Body of pancreas (tissue), 4 donors: ENCODE measurements at places on chromosomes 16 and 17. TPM values are rescaled to one million over a fixed set of nuclear protein-coding genes. Genes with fewer than 3 reads are reported as not detected.
A peak's percentile ranks its signal among the peaks of the same experiment; 100 is the strongest.

- no peak for DNase-seq
- H3K4me1 ChIP-seq = peaks cover 71% of the 10 kb centered on the region
- H3K36me3 ChIP-seq = peaks cover 9% of the 10 kb centered on the region
- H3K27me3 ChIP-seq = no peaks in the 10 kb centered on the region
Observed at GRCh38 chr16:3027489-3027795, 3.6 kb downstream of the THOC6 start.

DNA sequence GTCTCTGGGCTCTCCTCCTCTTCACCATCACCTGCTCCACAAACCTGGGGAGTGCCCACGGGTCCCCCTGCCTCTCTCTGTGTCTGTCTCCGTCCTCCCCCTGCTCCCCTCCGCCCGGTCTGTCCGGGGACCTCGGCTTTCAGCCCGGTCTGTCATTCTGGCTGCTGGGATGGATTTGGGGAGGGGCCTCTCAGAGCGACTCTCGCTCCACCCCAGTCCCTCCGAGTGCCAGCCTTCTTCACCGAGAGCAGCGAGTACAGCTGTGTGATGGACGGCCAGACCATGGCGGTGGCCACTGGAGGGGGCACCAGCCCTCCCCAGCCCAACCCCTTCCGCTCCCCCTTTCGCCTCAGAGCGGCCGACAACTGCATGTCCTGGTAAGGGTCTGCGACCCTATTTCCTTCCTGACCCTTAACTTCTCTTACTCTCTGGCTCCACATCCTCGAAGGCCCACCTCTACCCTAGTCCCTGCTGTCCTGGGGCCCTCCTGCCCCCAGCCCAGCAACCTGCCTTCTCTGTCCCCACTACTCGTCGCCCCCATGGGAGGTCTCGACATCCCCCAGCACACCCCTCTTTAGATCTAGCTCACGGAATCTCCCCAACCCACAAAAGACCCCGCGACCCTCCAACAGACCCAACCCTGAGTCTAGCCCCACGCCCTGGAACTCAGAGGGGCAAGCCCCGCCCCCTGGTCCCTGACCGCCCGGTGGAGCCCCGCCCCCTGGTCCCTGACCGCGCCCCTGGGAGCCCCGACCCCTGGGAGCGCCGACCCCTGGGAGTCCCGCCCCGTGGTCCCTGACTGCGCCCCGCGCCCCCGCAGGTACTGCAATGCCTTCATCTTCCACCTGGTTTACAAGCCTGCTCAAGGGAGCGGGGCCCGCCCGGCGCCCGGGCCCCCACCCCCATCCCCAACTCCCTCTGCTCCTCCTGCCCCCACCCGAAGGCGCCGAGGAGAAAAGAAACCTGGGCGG, 5.6 kb upstream of the CXCL16 start:
- H3K4me3 ChIP-seq = no peak overlapping the region
- H3K36me3 ChIP-seq = no peaks in the 10 kb centered on the region
- H3K27me3 ChIP-seq = peaks cover 23% of the 10 kb centered on the region
- no peak for DNase-seq

CRHR1 gene
- total RNA-seq = not detected

KRT33B gene
- not detected for total RNA-seq

DNA sequence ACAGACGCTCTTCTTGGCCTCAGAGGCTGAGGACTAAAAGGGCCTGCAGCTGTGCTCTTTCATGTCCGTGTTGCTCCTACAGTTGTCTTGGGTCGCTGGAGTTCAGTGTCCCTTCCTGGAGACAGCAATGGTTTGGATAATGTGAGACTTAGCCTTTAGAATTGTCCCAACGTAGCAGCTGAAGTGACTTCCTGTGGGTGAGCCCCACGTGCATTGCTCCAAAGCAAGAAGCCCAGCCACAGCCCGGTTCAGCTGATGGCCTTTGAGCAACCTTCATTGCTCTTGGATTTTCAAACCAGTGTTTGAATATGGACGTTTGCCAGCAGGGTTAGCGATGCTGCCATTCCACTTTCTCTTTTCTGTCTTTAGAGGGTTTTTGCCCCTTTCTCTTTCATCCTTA, 19.7 kb downstream of the TMEM11 start:
- peaks cover 3% of the 10 kb centered on the region for H3K36me3 ChIP-seq
- no peaks in the 10 kb centered on the region for H3K27me3 ChIP-seq
- no peak for DNase-seq

TBC1D3B gene
- total RNA-seq = not detected

XPO6 gene
- 54.7 TPM for total RNA-seq

DNA sequence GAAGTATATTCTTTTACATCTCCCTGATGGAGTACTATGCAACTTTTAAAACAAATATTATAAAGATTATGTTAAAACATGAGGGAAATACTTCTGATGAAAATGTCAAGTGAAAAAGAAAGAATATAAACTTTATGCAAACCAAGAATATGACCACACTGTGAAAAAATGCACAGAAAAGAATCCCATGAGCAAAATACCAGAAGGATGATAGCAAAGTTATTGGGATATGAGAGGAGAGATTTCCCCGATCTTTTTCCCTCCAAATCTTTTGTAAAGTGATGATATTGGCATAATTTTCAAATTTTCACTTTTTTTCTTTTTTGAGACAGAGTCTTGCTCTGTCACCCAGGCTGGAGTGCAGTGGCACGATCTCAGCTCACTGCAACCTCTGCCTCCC, 36.6 kb upstream of the SMURF2 start:
- DNase-seq = no peak
- no peaks in the 10 kb centered on the region for H3K27me3 ChIP-seq
- no peaks in the 10 kb centered on the region for H3K36me3 ChIP-seq

GRCh38 chr17:75265614-75266315, 4.1 kb downstream of the MRPS7 start:
- no peak for DNase-seq
- no peak overlapping the region for H3K27ac ChIP-seq
- H3K4me1 ChIP-seq = peaks cover 15% of the 10 kb centered on the region

MYCBPAP gene
- total RNA-seq = not detected

TM4SF5 gene
- total RNA-seq = 1.8 TPM

GRCh38 chr16:30602616-30603277, 7.4 kb downstream of the ZNF689 start:
- DNase-seq = peak; percentile 19
- H3K4me3 ChIP-seq = no peak overlapping the region
- H3K4me1 ChIP-seq = no peaks in the 10 kb centered on the region
- H3K36me3 ChIP-seq = peaks cover 8% of the 10 kb centered on the region

GRCh38 chr17:1908699-1909309, 79.0 kb downstream of the RPA1 start:
- no peak overlapping the region for H3K27ac ChIP-seq
- H3K4me3 ChIP-seq = no peak overlapping the region
- no peaks in the 10 kb centered on the region for H3K36me3 ChIP-seq
- peaks cover 11% of the 10 kb centered on the region for H3K4me1 ChIP-seq
- DNase-seq = peak; percentile 83

ARL5C gene
- not detected for total RNA-seq

GRCh38 chr17:48513097-48513496, 17.7 kb downstream of the HOXB1 start:
- no peaks in the 10 kb centered on the region for H3K4me1 ChIP-seq
- H3K36me3 ChIP-seq = no peaks in the 10 kb centered on the region
- DNase-seq = no peak
- no peaks in the 10 kb centered on the region for H3K27me3 ChIP-seq

RGS9 gene
- total RNA-seq = 4.4 TPM

PTX4 gene
- total RNA-seq = not detected

MYL4 gene
- total RNA-seq = not detected

DNA sequence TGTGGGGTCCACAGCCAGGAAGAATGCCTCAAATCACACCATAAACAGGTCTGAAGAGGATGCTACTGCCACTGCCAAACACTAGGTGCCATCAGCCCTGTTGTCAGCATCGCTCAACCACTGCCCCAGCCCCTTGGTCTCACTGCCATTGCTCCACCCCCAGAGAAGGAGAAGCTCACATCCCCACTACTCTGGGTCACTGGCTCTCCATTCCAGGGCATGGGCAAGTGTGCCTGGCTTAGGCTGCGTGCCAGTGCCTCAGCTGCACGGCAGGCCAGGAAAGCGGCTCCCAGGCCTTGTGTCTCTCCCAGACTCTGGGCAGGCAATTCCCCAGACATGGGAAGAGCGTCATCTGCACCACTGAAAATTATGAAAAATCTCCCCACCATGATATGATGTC, 1.2 kb upstream of the IGSF6 start:
- peak; percentile 70 for DNase-seq
- H3K27ac ChIP-seq = no peak overlapping the region
- no peak overlapping the region for H3K4me3 ChIP-seq
- peaks cover 21% of the 10 kb centered on the region for H3K4me1 ChIP-seq
- H3K27me3 ChIP-seq = no peaks in the 10 kb centered on the region
- no peaks in the 10 kb centered on the region for H3K36me3 ChIP-seq

DNA sequence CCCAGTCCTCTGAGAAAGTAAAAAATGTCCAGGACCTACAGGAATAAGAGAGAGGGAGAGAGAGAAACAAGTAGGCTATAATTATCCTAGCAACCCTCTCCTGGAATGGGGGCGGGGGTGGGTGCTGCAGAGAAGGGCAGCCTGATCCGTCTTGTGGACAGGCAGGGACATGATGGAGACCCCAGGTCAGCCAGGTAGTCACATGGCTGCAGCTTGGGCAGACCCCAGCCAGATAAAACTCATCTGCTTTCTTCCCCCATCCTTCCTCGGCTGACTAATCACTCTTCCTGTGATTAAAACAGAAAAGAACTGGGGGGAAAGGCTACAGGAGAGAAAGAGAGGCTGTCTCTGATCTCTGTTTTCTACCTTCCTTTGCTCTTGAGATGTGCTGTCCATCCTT, 32.6 kb downstream of the COPZ2 start:
- DNase-seq = no peak
- H3K4me3 ChIP-seq = no peak overlapping the region
- no peaks in the 10 kb centered on the region for H3K36me3 ChIP-seq
- no peaks in the 10 kb centered on the region for H3K27me3 ChIP-seq
- H3K27ac ChIP-seq = no peak overlapping the region

CTRB2 gene
- 32,261 TPM for total RNA-seq

GRCh38 chr17:47315451-47316266, 8.1 kb upstream of the EFCAB13 start:
- no peak overlapping the region for H3K4me3 ChIP-seq
- H3K27me3 ChIP-seq = no peaks in the 10 kb centered on the region
- H3K36me3 ChIP-seq = no peaks in the 10 kb centered on the region
- no peak overlapping the region for H3K27ac ChIP-seq
- H3K4me1 ChIP-seq = no peaks in the 10 kb centered on the region

CHST5 gene
- total RNA-seq = not detected

PLA2G10 gene
- not detected for total RNA-seq

- DNase-seq = peak; percentile 27
- H3K36me3 ChIP-seq = no peaks in the 10 kb centered on the region
- H3K4me3 ChIP-seq = no peak overlapping the region
- H3K27me3 ChIP-seq = no peaks in the 10 kb centered on the region
- no peak overlapping the region for H3K27ac ChIP-seq
Observed at GRCh38 chr17:77315551-77316190, 174.9 kb downstream of the SEC14L1 start.

- DNase-seq = no peak
- H3K36me3 ChIP-seq = no peaks in the 10 kb centered on the region
- no peak overlapping the region for H3K27ac ChIP-seq
- no peak overlapping the region for H3K4me3 ChIP-seq
- H3K4me1 ChIP-seq = peaks cover 13% of the 10 kb centered on the region
- H3K27me3 ChIP-seq = no peaks in the 10 kb centered on the region
Observed at GRCh38 chr17:48427598-48427997, 2.4 kb downstream of the SKAP1 start.

- H3K27ac ChIP-seq = no peak overlapping the region
- no peaks in the 10 kb centered on the region for H3K36me3 ChIP-seq
- no peaks in the 10 kb centered on the region for H3K4me1 ChIP-seq
- H3K4me3 ChIP-seq = no peak overlapping the region
- no peaks in the 10 kb centered on the region for H3K27me3 ChIP-seq
Observed at GRCh38 chr17:16243801-16244567, 27.0 kb downstream of the PIGL start.

DNA sequence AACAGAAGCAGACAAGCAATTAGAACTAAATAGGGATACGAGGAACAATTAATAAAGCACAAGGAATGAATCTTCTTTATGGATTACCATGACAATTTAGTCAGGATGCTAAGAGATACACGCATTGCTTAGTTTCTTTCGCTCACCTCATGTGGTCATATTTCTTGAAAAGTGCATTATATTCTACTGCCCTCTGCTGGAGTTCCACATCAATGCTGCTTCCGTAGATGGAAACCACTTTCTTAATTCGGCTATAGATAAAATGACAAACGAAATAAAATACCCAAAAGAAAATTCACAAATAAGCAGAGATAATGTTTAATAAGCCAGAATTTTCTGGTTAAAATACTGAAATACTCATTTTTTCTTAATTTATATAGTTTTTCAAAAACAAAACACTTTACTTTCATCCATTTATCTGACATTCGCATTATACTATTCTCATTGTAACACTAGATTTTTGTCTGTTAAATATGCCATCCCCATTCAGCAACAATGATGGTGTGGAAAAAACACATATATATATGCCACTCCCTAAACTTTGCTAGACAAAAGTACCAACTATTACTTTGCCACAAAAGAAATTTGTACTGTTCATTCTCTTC, 22.0 kb upstream of the PHLPP2 start:
- no peaks in the 10 kb centered on the region for H3K27me3 ChIP-seq
- DNase-seq = no peak
- no peak overlapping the region for H3K4me3 ChIP-seq
- no peaks in the 10 kb centered on the region for H3K4me1 ChIP-seq
- no peak overlapping the region for H3K27ac ChIP-seq

GRCh38 chr16:10172848-10173655, 9.2 kb downstream of the GRIN2A start:
- no peaks in the 10 kb centered on the region for H3K4me1 ChIP-seq
- H3K4me3 ChIP-seq = no peak overlapping the region
- H3K27ac ChIP-seq = no peak overlapping the region
- DNase-seq = no peak
- H3K36me3 ChIP-seq = no peaks in the 10 kb centered on the region

ITGA2B gene
- total RNA-seq = 0.33 TPM

- no peak for DNase-seq
- H3K36me3 ChIP-seq = no peaks in the 10 kb centered on the region
- H3K27me3 ChIP-seq = no peaks in the 10 kb centered on the region
- H3K4me3 ChIP-seq = no peak overlapping the region
- H3K4me1 ChIP-seq = peaks cover 14% of the 10 kb centered on the region
- H3K27ac ChIP-seq = no peak overlapping the region
Observed at GRCh38 chr16:81647527-81647926, 131.6 kb upstream of the PLCG2 start.

- H3K27ac ChIP-seq = no peak overlapping the region
- H3K4me3 ChIP-seq = no peak overlapping the region
- DNase-seq = no peak
Observed at GRCh38 chr16:10878328-10878643, 1.3 kb downstream of the CIITA start.
